LNCaP clone FGC (cell line): ENCODE measurements at places on chromosomes 5 and 9.

GRCh38 chr5:15995341-15996052 is 184.1 kb downstream of the MARCHF11 start:
- peak; percentile 31 for DNase-seq

DNA sequence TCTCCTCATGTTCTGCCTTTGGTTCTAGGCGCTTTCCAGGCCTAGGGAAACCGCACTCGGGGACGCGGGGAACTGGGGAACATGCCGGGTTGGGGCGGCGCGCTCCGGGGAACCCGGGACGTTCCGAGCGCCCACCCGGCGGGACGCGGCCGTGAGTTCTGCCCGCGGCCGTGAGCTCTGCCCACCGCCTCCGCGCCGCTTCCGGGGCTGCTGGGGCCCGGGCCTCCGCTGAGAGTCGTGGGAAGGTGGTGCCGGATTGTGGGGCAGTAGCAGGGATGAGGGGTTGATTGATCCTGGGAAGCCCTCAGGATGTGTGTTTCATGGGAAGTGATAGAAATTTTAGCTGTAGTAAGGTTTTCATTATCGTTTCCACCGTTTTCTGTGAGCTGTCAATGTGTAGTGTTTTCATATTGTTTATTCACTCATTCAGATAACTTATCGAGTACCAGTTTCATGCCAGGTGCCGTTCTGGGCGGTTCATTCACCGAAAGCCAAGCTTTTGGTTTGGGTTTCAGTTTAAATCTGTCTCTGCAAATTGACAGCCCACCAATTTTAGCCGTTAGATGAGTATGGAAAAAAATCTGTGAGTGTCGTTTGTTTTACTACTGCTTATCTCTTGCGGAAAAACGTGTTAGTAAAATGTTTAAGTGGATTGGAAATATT is 657 bp downstream of the MTRR start:
- DNase-seq, result no peak

- no peak for DNase-seq
These were observed 2115.0 kb downstream of the MAT2B start for GRCh38 chr5:165620394-165620793.

GRCh38 chr9:99947395-99947794 is 40.9 kb downstream of the STX17 start:
- DNase-seq, result no peak

GRCh38 chr5:154575546-154576428 is 97.8 kb upstream of the HAND1 start:
- peak; percentile 22 for DNase-seq

- no peak for DNase-seq
These were observed 192.6 kb upstream of the RASA1 start for GRCh38 chr5:87074934-87075541.

- DNase-seq, result no peak
These were observed 80.7 kb downstream of the C9orf152 start for GRCh38 chr9:110126986-110127864.

DNA sequence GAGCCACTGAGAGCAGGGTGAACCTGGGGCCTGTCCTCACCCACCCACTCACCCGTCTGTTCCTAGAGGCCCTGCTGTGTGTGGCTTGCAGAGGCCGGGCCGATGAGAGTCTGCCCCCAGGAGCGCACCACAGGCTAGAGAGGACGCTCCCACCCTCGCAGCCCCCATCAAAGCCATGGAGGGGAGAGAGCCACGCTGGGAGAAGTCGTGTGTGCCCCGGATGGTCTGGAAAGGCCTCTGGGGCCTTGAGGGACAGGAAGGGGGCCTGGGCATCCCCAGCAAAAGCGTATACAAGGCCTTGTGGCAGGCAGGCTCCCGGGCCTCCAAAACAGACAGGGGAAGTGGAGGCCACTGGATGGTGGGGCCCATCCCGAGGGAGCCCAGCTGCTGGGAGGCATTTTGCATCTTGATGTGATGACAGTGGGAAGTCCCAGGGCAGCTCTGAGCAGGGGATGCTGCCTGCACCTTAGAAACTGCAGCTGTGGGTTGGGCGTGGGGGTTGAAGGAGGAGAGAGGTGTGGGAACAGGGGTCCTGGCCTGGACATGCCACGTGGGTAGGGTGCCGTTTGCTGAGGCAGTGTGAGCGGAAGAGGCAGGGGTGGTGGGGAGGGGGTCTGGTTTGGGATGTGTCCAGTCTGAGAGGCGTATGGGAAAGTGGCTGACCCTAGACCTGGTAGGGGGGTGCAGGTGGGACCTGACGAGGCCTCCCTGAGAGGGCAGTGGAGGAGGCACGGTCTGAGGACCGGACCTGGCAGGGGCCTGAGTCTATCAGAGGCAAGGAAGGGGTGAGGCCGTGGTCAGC is 43.0 kb upstream of the NOTCH1 start:
- no peak for DNase-seq

DNA sequence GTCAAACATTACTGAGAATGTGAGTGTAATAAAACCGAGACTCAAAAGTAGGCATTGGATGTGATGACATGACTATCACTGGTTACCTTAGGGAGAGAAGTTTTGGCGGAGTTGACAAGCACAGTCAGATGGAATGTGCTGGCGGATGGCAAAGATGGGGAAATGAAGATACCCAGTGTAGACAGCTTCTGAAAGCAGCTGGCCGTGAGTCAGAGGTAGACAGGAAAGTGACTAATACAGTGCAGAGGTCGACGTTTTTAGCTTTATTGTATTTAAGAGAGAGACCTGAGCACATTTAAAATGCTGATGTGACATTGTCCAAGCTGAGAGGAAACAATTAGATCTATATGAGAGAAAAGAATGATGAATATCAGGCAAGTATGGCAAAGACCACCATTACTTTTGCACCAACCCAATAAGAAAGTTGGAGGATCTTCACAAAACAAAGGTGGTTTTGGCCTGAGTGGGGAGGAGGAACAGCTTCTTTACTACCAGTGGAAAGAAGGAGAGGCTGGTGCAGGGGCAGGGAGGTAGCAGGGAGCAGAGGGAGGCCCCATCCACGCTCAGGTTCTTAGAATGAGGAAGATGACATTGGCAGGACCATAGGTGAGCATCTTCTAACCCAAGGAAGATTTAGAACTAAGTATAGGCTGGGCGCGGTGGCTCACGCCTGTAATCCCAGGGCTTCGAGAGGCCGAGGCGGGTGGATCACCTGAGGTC is 36.7 kb upstream of the KCNIP1 start:
- DNase-seq, result no peak

- no peak for DNase-seq
These were observed 5.5 kb downstream of the NOL6 start for GRCh38 chr9:33468215-33468730.

DNA sequence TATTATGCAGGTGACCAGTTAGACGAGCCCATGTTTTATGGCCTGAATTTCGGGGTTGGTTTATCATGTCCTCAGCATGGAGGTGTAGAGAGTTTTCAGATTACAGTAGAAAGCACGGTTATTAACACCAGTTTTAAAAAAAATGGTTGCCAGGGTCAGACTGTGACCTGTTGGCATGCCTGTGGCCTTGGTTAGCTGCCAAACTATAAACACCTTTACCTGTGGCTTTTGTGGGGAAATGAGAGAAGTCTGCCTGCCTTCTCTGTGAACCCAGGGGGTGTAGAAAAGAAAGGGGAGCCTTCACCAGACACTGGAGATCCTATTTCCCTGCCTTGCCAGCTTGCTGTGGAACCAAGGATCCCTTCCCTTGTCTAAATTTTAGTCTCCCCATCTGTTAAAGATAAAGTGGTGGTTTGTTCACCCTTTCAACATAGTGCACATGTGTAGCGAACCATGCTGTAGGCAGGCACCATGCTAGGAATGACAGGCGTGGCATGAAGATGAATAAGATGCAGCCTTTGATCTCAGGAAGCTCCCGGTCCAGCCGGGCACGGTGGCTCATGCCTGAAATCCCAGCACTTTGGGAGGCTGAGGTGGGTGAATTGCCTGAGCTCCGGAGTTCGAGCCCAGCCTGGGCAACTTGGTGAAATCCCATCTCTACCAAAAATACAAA is 6.1 kb upstream of the PHF19 start:
- DNase-seq, result no peak

- no peak for DNase-seq
These were observed 1.2 kb downstream of the ERCC8 start for GRCh38 chr5:60943624-60944023.

GRCh38 chr5:97098922-97099321 is 43.5 kb downstream of the LIX1 start:
- DNase-seq, result no peak

DNA sequence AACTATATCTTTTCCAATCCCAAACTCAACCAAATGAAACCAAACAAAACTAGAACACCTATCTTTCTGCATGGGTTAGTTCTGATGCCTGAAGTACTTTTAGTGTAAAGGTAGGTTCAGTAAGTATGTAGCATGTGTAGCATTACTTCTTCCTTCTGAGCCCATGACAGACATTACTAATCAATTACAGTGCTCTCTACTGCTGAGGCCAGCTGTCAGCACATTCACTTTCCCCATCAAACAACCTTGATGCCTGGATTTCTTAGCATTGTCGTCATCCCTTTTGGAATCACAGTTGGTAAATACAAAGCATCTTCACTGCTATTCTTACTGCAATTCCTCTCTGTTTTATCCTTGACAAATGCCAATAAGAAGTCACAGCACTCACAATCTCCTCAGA is 103.2 kb downstream of the PTTG1 start:
- DNase-seq, result no peak

DNA sequence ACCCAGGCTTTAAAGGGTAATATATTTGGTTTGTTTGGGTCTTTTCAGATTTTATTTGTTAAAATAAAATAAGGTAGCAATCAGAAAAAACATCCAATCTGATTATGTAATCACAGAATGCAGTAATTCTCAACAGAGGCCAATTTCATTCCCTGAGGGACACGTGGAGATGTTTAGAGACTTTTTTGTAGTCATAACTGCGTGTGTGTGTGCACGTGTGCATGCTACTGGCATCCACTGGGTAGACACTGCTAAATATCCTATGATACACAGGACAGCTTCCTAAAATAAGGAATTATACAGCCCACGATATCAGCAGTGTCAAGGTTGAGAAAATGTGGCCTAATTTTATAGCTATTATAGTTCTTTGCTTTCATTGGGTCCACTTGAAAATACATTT is 180.8 kb upstream of the KLF9 start:
- no peak for DNase-seq

GRCh38 chr9:129460323-129461261 is 160.3 kb downstream of the C9orf50 start:
- peak; percentile 86 for DNase-seq

- no peak for DNase-seq
These were observed 85.8 kb downstream of the FGF1 start for GRCh38 chr5:142600092-142600491.

DNA sequence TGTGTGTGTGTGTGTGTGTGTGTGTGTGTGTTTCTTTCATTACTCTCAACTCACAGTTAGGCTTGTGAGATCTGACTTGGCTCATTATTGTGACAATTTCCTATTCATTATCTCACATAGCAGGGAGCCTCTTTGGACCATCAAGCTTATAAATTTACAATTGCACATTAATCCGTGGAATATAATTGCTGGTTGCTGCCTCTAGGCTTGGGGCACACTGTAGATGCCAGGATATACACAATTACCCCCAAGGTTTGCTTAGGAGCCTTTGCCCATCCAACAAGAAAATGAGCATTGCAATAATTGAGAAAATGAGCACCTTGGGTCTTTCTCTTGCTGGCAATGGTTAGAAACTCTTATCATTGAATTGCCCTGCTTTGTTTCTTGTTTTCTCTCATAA is 161.6 kb upstream of the DMRTA1 start:
- no peak for DNase-seq

DNA sequence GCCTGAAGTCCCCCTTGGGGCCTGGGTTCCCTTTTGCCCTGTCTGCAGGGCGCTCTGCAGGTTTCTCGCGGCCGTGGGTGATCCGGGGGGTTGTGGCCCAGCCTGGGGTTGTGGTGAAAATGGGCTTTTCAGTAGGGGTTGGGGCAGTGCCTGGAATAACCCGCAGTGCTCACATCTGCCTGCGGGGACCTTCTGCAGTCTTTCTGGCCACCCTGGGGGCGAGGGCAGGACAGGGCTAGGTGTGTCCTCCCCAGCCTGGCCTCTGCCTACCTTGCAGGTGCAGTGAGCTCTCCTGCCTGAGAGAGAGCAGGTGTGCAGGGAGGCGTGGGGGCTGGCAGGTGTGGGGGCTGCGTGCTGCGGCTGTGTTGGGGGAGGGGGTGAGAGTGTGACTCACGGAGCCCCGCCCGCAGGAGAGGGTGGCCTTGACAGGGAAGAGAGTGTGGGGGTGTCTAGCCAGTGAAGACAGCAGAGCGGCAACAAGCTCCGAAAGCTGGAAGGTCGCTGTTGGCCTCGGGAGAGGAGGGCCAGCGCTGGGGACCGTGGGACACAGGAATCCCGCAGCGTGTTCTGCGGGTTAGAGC is 131.4 kb downstream of the MRPL36 start:
- no peak for DNase-seq

DNA sequence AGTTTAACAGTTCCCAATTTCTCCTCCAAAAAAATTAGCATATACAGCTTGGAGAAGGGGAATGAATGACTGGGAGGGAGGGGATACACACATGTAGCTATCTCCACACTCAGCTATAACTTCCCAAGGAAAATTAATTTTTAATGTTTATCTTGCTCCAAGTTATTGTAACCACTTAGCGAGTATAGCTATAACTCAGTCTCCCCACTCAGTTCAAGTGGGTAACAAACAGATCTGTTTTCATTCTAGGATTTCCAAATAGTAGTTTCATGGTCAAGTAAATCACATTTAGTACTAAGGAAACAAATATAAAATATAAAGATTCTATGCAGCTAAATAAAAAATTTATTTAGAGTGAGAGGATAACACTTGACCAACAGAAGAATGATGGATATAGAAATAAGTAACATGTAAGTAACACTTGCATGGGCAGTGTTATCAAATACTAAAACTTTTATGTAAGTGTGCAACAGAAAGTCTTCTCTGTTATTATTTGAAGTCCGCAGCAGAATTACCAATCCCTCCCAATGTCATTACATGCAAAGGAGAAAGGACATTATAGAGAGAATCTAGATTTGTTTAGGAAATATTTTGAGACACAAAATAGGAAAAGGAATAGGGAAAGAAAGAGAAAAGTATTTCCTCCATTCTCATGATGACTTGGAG is 10.2 kb upstream of the NFIB start:
- DNase-seq, result no peak

GRCh38 chr5:10321882-10322281 is 14.2 kb upstream of the CMBL start:
- no peak for DNase-seq

DNA sequence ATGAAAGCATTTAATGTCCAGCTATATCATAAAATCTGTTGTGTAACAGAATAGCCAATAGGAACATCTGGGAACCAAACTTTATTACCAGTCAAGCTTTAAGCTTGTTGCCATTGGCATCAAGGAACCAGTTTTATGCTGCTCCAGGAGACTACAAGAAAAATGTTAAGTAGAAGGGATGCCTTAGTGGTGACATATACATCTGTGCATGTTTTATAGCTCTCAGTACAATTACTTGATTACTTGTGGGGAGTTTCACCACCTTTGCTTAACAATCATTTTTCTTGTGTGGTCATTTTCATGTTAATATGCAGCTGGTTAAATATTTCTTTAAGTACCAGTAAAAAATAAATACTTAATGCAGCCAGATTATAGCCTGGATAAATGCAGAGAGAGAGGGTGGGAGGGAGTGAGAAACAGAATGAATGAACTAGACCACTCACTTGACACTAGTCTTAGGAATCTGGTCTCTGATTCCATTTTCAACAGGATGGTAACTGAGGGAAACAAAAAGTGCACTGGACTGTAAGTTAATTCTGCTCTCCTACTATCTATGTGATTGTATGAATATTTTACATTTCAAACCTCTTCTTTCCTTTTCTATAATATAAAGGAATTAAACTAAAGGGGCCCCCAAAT is 35.7 kb upstream of the LURAP1L start:
- DNase-seq, result no peak
